B cell (primary cell): ENCODE measurements at places on chromosomes 2 and 18. TPM values are rescaled to one million over a fixed set of nuclear protein-coding genes. Genes with fewer than 3 reads are reported as not detected.

The SCN3A gene
- total RNA-seq: 6.0 and 6.1 TPM in 2 replicates

The RAPGEF4 gene
- total RNA-seq: 0.22 TPM in 1 of 2 replicates, not detected in the other

DNA sequence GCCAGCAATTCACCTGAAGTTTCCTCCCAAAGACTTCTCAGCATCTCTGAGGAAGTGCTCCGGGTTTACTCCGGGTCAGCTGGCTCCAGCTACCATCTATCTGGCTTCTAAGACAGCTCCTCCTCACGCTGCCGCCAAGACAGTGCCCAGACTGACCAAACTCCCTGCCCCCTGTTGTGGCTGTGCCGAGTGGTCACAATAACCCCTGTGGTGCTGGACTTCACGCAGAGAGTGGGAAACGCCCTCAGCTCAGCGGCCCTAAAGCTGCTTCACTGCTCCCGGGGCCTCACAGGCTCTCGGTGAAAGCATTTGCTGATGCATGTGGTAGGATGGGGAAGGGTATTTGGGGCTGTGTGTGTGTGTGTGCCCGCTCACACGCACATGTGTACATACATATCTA lies 154.8 kb upstream of the ZNF236 start:
- H3K4me1 ChIP-seq: no peaks in the 10 kb centered on the region
- no peaks in the 10 kb centered on the region for H3K27me3 ChIP-seq
- no peaks in the 10 kb centered on the region for H3K36me3 ChIP-seq
- no peak overlapping the region for H3K4me3 ChIP-seq
- DNase-seq: no peak
- H3K27ac ChIP-seq: no peak overlapping the region

- peaks cover 2% of the 10 kb centered on the region for H3K27me3 ChIP-seq
- H3K4me1 ChIP-seq: no peaks in the 10 kb centered on the region
- H3K4me3 ChIP-seq: no peak overlapping the region
- H3K27ac ChIP-seq: no peak overlapping the region
- DNase-seq: no peak
- H3K36me3 ChIP-seq: no peaks in the 10 kb centered on the region
These were observed 58.7 kb downstream of the ITGB6 start for GRCh38 chr2:160141419-160141818.

DNA sequence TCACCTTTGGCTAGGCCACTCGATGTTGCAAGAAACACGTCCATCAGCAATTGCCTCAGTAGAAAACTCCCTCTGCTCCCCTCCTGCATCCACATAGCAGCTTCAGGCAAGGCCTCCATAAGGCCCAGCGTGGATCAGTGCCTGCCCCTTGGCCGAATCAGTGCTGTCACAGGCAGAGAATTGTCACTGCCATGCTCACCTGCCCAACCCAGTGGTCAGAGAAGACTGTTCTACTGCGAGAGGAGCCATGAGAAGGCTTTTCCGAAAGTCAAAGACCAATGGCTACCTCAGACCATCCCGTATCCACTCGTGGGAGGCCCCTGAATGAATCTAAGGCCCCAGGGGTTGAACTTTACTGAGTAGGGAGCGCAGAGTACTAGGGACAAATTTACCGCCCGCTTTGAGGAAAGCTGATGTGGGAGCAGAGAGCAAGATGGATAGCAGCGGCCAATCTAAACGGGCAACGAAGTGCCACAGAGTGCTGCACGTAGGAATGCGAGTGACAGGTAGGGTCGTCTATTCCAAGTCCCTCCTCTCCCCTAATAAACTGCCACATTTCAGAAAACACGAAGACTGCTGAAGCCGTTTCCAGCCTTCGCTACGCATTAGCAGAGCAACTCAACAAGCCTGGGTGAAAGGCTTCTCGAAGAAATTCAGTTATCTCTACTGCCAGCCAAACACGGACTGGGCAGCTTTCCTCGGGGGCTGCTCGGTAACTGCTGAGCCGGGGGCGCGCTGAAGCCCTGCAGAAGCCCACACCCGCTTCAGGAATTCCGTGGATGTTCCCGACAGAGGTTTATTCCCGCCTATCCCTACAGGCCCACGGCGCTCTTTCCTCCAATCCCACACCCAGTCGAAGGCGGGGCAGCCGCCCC lies 968 bp upstream of the RALBP1 start:
- peak overlapping the region; percentile 92 for H3K4me3 ChIP-seq
- peaks cover 5% of the 10 kb centered on the region for H3K4me1 ChIP-seq
- peak; percentile 24 for DNase-seq
- no peaks in the 10 kb centered on the region for H3K27me3 ChIP-seq

GRCh38 chr2:100786297-100786658 lies 33.7 kb upstream of the NPAS2 start:
- no peak overlapping the region for H3K4me3 ChIP-seq
- H3K27ac ChIP-seq: no peak overlapping the region
- no peaks in the 10 kb centered on the region for H3K36me3 ChIP-seq
- DNase-seq: no peak

DNA sequence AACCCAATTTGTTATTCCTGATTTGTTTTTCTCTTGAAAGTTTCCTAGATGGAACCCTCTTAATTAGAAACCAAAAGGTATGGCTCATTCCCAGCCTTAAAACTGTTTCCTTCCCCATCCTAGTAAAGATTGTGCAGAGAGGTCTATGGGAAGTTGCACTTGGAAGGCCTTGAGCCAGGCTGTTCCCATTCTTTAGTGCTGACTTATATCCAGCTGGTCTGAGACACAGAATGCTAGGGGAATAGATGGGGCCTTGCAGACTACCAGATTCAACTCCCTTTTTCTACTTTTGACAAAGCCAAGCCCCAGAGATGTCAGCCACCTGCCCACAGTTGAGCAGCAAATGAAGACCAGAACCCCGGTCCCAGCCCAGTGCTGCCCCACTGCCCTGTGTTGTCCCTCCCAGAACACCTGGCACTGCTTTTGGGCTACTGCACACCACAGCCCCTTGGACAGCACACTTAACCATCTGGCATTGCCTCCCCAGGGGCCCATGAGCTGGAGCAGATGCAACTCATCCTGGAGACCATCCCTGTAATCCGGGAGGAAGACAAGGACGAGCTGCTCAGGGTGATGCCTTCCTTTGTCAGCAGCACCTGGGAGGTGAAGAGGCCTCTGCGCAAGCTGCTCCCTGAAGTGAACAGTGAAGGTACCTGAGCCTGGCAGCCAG lies 98.2 kb downstream of the MRO start:
- H3K36me3 ChIP-seq: no peaks in the 10 kb centered on the region
- no peaks in the 10 kb centered on the region for H3K27me3 ChIP-seq
- no peaks in the 10 kb centered on the region for H3K4me1 ChIP-seq
- DNase-seq: no peak
- H3K27ac ChIP-seq: no peak overlapping the region
- no peak overlapping the region for H3K4me3 ChIP-seq

DNA sequence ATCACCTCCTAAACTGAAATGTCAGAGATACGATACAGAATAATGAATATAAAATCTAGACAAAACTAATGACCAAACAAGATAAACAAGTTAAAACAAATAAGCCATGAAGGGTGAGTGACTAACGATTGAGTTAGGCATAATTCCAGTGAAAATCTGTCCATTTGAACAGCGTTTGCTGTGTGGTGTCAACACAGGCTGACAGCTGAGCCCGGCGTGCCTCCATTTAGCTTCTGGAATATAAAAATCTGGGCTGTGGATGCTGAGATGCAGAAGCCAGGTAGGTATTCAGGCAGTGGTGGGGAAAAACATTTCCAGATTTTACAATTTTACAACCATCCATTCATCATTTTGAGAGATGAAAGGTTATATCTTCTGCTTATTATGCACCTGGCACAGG lies 2041.4 kb upstream of the CELF4 start:
- H3K36me3 ChIP-seq: no peaks in the 10 kb centered on the region
- no peak overlapping the region for H3K4me3 ChIP-seq
- H3K27ac ChIP-seq: no peak overlapping the region
- no peaks in the 10 kb centered on the region for H3K4me1 ChIP-seq

DNA sequence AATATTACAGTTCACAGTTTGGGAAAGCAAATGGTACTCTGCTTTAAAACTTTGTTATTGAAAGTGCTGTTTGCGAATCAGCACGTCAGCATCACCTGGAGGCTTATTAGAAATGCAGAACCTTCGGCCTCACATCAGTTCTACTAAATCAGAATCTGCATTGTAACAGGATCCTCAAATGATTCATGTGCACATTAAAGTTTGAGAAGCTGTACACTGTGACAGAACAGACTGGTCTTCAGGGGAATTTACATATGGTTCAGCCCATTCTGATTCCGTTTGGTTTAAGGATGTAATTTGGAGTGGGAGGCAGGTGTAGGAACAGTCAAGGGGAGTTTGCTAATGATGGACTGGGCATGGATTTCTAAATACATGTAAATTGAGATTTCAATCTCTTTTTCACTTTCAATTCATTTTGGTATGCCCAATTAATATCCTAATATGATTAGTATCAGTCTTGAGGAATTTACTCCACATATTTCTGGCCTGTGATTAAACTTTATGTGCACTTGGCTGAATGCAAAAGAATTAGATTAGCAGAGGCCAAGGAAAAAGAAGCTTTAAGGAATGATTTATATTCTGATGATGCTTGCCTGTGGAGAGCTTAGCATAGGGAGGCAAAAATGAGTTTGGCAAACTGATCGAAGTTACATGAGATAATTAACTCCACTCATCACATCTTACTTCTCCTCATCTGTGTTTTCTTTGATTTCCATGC lies 248.8 kb downstream of the XIRP2 start:
- no peaks in the 10 kb centered on the region for H3K36me3 ChIP-seq
- H3K27me3 ChIP-seq: no peaks in the 10 kb centered on the region
- H3K4me1 ChIP-seq: no peaks in the 10 kb centered on the region
- no peak overlapping the region for H3K4me3 ChIP-seq

GRCh38 chr18:51053814-51054213 lies 23.8 kb downstream of the SMAD4 start:
- H3K27me3 ChIP-seq: no peaks in the 10 kb centered on the region
- H3K36me3 ChIP-seq: peaks cover 3% of the 10 kb centered on the region
- H3K27ac ChIP-seq: no peak overlapping the region
